Astrocyte of the spinal cord (primary cell): ENCODE measurements at places on chromosomes 5 and 9.

GRCh38 chr9:105639936-105640335 is 22.3 kb upstream of the TAL2 start:
- DNase-seq: no peak

DNA sequence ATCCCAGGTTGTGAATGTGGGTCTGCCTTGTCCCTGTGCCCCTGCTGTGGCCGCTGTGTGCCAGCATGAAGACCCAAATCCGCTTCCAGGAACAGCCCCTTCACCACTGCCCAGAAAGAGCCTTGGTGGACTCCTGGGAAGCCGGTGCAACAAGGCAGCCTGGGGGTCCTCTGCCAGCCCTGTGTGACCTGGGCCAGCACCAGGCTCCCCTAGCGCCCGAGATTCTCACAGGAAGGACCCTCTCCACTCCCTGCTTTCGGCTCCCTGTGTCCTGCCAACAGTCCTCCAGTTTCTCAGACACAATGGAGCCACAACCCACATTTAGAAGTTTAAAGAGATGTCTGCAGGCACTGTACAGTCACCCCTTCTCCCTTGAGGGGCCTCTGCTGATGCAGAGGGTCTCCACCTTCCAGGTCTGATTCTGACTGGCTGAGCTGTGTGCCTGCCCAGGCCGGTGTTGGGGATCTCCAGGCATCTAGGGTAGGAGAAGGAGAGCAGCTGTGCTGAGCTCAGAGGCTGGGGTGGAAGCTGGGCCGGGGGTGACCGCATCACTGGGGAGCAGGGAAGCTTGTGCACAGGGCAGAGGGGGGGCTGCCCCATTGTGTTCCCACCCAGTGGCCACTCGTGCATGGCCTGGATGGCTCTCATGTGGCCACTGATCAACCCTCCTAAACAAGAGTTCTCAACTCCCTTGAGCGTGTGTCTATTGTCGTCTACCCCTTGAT is 174.0 kb downstream of the IRX2 start:
- DNase-seq: no peak

DNA sequence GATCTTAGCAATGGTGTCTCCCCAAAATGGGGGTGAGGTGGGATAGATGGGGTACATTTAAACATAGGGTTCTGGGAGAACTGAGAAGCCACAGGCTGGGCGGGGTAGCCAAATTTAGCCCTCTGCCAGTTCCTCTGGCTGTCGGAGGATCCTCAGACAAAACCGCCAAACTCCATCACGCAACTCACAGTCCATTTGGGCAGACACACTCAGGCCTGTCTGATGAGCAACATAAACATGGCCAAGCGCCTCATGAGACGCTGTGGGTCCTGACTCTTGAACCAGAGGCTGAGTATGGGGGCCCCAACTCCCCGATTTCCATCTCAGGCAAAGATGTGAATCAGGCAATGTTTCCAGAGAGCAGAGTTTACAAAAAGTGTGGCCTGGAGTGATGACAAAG is 162.3 kb downstream of the FGF18 start:
- DNase-seq: no peak

DNA sequence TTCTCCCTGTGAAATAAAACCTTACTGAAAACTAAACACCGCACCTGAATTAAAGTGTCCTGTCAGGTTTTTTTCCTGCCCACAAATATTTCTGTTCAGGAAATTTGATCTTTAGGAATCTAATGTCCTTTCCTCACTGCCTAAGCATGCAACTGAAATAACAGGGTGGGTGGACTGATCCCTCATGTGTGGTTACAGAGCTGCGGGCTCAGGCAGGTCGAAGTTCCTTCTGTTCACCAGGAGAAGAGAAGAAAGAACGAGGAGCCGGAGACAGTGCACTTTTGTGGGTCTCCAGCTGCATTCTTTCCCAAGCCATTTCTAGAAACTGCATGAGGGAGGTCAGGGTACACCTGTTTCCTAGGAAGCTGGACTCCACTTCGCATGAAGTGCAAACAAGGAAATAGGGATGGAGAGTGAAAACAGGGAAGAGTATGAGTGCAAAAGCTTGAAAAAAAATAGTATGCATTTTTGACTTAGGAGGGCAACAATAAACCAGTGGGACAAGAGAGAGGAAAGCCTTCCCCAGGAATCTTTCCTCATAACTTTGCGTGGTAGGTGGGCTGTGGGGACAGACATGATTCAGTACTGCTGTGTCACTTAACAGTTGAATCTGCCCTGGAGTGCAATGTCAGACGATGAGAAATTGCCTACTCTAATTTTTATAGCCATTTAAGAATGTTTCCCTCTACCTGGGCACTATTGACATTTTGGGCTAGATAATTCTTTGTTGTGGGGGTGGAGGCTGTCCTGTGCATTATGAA is 60.3 kb downstream of the GCNT1 start:
- DNase-seq: peak; percentile 62
